Testis (tissue), 5 donors: ENCODE measurements at places on chromosomes 7 and 10.

GRCh38 chr7:30135301-30136116 is 723 bp downstream of the MTURN start:
- peak; percentile 66 for DNase-seq

DNA sequence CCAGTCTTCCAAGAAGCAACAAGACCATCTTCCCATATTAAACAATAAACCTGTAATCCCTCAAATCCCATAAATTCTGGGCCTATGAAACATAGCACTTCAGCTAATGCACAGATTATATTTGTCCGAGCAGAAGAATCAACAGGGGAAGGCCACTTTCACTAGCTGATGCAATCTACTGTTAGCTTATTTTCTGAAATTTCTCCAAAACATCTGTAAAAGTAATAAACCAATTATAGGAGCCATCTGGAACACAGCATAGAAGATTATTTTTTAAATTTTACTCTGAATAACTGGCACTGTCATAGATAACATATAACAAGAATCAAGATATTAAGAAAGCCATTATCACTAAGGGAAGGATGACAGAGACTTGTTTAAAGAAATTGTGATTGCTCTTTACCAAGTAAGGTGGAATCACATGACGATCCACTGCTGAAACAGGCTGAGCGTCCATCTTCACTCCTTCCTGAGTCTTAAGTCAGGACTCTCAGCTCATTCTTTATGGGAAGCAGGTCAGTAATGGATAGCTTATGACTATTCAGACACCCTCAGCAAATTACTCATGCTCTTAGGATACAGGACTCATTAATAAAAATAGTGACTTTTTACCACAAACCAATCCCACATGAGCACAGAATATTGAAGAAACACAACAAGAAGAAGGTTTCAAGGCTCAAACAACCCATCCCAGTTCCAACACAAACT is 719.5 kb downstream of the XPNPEP1 start:
- no peak for DNase-seq

DNA sequence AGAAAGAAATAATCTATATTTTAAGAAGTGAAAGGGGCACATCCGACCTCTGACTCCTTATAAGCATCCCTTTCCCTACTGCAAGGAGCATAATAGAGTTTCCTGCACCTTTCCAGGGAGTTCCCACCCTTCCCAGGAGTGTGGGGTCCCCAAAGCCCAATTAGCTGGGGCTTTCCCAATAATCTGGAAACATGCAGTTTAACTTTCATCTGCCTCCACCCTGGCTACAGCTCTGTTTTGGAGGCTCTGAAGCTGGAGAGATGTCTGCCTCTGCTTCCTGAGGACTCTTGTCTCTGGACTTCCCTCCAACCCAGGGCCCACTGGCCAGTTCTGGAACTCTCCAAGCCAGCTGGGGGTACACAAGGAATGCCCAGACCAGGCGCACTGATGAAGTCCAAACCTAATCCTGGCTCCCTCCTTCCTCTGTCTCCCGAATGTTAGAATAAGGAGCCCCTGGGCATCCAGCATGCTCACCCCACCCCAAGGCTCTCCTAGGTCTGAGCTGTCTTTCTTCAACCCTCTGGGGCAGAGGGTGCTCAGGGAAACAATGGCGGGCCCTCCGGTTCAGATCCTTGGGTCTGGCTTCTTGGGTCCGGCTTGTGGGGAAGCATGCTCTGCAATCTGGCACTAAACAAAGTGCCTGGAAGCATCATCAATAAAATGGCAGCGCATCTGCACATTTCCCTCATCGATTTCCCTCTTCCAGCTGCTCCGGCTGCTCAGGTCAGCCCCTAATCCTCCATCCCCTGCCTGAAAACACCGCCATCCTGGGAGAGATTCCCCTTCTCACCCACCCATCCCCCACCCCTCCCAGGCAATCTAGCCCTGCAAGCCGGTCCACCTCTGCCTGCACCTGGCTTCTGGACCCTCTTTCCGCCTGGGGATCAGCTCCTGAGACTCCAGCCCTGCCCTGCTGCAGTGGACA is 13.3 kb downstream of the HOXA4 start:
- DNase-seq = no peak

DNA sequence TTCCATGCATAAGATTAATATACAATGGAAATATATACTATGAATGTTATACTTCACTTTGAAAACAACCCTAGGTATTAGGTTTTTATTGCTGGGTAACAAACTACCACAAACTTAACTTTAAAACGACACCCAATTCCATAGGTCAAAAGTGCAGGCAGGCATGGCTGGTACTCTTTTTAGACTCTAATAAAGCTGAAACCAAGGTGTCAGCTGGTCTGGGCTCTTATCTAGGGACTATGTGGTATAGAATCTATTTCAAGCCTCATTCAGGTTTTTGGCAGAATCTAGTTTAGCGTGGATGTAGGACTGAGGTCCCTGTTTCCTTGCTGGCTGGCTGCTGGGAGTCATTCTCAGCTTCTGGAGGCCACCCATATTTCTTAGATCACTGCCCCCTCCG is 65.0 kb upstream of the TMEM168 start:
- DNase-seq = no peak

DNA sequence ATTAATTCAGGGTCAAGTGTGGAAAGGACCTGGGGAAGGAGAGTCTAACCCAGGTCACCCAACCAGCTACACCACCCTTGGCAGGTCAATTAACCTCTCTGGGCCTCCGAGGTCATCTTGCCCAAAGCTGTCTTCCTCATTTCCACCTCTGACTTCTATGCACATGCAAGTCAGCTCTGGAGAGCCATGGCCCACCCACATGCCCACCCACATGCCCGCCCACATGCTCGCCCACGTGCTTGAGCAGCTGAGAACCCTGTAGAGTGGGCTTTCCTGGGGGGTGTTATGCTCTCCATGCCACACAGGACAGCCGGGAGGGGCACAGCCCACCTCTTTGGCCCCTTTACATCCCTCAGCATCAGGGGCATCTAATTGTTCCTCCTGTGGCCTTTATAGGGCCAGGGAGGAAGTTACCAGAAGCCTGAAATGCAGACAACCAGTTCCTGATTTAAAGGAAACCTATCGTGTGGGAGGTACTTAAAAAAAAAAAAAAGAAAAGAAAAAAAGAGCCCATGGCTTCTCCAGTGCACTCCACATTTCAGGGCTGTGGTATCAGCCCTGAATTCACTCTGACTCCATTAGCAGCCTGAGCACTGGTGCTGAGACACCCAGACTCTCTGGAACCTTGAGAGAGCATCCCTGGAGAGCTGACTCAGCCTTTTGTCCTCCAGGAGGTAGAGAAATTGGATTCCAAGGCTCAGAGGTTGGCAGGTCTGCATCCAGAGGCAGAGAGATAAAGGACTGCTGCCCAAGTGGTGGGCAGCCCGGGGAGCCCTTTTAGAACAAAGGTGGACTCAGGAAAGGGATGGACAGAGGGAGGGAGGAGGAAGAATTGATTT is 176.2 kb upstream of the ZMIZ1 start:
- DNase-seq = no peak

DNA sequence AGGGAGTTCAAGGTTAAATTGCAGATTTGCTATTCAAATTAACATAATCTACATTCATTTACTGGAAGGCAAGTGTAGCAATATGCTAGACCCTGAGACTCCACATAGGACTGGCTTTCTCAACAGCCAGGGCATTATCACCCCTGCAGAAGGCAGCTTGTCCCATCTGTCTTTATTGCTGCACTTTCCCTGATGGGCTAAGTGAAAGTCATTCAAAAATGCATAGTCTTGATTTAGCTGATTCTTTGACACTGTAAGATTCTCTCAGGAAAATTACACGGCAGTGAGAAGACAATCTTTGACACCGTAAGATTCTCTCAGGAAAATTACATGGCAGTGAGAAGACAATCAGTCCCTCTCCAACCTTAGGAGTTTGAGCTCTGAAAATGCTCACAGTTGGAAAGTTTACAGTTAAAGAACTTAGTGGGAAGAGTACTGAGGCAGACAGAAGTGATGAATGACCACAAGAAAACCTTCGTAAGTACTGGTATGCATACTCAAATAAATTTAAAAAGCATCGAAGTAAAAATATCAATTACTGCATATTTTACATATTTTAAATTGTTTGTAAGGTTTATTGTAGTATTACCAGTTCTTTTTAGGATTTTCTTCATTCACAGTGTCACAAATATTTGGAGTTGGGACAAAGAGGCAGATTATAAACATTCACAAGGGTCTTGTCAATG is 88.9 kb downstream of the RAPGEF5 start:
- DNase-seq = no peak

- DNase-seq = no peak
Measured at GRCh38 chr7:13541326-13541725, 448.1 kb downstream of the ETV1 start.

GRCh38 chr10:86252079-86252478 is 114.5 kb downstream of the GRID1 start:
- DNase-seq = no peak

- no peak for DNase-seq
Measured at GRCh38 chr10:130834170-130834569, 477.4 kb downstream of the TCERG1L start.

- DNase-seq = no peak
Measured at GRCh38 chr7:17745610-17746009, 194.7 kb downstream of the SNX13 start.

DNA sequence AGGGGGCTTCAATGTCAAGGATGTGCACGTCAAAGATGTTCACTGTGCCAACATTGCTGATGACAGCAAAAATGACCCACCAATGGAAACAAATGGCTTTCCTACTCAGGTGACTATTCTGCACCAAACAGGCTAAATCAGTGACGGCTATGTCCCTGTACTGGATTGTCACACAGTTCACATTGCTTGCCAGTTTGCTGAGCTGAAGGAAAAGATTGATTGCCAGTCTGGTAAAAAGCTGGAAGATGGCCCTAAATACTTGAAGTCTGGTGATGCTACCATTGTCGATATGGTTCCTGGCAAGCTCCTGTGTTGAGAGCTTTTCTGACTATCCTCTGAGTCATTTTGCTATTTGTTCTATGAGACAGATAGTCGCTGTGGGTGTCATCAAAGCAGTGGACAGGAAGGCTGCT is 202.2 kb upstream of the ETV1 start:
- no peak for DNase-seq

- DNase-seq = no peak
Measured at GRCh38 chr7:155310425-155311114, 12.9 kb downstream of the INSIG1 start.

DNA sequence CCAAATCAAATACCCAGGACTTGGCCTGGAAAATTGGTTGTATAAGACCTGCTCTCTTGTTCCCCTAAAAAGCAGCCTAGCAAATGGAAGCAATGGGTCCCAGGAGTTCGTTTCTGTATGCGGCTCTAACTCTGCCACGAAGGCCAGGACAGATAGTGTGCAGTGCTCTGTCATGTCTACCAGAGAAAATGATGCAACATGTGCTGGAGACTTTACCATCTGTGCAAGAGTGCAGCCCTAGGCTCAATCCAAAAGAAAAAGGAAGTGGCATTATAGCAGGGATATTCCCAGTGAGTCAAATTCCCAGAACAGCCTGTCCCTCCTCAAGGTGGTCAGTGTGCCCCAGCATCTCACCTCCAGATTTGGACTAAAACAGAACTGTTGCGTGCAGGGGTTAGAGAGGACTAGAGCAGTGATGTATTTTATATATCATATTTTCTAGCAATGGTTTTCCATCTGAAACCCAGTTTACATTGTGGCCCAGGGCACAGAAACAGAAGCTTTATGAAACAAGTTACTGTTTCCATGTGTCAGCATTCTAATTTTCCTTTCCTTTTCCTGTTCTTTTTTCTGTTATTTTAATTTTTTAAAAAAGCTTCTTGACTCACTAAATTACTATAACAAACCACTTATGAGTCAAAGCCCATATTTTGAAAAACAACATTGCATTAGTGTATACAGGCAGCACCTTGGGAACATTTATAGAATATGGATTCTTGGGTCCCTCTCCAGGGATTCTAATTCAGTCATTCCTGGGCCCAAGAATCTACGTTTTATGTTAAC is 311.2 kb downstream of the RNLS start:
- no peak for DNase-seq

DNA sequence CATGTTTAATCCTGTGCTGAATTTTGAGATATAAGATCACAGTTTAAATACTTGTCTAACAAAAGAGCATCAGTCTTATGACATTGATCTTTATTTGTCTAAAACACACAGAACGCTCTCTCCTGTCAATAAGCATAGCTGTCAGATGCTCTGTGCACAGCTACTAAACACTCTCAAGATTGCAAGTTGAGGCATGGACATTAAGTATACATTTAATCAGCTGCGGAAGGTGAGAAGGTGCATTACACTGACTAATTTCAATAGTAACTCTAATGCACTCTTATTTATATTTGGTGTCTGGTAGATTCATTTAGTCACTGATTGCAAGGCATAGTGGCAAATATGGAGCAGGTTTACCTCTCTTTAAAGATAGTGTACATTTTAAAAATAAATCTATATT is 580.3 kb upstream of the NRP1 start:
- no peak for DNase-seq

DNA sequence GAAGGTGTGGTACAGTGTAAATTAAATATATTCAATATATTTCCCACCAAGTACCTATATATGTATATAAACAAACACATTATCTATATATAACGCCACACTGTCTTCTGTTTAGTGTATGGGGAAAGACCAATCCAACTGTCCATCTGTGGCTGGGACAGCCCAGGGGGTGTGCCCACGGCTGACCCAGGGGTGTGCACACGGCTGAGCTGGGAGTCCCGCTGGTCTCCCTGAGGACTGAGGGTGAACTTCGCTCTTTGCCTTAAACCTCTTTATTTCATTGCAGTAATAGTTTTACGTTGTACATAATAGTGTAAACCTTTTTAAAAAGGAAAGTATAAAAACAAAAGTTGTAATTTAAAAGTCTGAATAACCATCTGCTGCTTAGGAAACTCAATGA is 6.3 kb downstream of the EN2 start:
- DNase-seq = no peak

DNA sequence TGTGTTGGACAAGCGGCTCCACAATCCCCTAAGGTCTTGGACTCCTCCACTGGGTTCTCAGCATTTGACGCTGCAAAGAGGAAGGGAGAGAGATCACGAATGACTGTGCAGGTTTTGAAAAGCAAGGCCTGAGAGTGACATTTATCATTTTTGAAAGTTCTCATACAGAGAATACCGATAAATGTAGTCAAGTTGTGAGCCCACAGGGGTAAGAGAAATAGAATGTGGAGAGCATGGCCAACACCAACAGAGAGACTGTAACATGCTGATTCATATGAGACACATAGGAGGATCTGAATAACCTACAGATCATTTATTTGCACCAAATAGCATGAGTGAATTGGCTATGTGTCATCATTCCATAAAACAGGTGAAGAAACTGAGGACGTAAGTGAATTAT is 230.5 kb upstream of the MBL2 start:
- DNase-seq = no peak

DNA sequence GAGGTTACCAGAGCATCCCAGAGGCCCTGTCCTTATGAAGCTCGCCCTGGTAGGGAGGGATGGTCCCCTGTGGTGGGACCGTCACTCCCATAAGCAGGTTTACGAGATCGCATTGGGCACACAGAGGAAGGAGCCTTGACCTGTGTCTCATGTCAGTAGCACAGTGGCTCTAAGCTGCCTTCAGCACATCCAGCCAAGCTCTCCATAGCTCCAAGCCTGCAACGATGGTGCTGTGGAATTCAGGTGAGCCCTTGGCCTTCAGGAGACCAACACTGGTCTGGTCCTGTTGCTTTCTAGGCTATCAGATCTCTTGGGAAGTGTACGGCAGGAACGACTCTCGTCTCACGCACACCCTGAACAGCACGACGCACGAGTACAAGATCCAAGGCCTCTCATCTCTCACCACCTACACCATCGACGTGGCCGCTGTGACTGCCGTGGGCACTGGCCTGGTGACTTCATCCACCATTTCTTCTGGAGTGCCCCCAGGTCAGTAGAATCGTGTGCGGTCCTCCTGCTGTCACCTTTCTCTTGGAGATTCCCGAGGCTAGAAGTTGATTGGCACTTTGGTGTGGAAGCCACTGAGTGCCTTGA is 605.3 kb upstream of the FOXK1 start:
- DNase-seq = no peak
